ENCODE measurements at places on chromosomes 11 and 22. TPM values are rescaled to one million over a fixed set of nuclear protein-coding genes. Genes with fewer than 3 reads are reported as not detected.

GRCh38 chr11:75534259-75535069 lies 8.7 kb upstream of the GDPD5 start:
- H3K36me3 ChIP-seq: no peaks in the 10 kb centered on the region
- H3K27ac ChIP-seq: no peak overlapping the region
- no peaks in the 10 kb centered on the region for H3K27me3 ChIP-seq
- H3K4me3 ChIP-seq: no peak overlapping the region

GRCh38 chr11:84969103-84969502 lies 658.0 kb downstream of the DLG2 start:
- no peak overlapping the region for H3K27ac ChIP-seq
- H3K4me1 ChIP-seq: no peaks in the 10 kb centered on the region
- no peaks in the 10 kb centered on the region for H3K36me3 ChIP-seq
- H3K4me3 ChIP-seq: no peak overlapping the region
- DNase-seq: no peak
- no peaks in the 10 kb centered on the region for H3K27me3 ChIP-seq

DNA sequence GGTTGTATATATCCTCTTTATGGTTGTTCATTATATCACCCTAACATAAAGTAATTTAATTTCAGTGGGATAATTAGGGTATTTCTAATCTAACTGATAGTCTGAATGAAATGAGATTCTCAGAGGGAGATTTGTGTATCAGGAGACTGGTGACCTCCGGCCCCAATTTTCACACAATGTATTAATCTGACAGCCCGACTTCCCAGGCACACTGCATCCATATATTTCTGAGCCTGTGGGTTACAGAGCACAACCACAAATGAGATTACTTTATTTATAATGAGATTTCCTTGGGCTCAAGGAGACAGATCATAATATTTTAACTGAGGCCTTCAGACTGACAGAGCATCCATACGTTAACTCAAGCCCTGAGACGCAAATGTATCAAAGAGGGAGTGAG lies 125.9 kb downstream of the RCN1 start:
- H3K4me3 ChIP-seq: no peak overlapping the region
- DNase-seq: no peak
- H3K36me3 ChIP-seq: no peaks in the 10 kb centered on the region
- no peaks in the 10 kb centered on the region for H3K27me3 ChIP-seq
- H3K27ac ChIP-seq: no peak overlapping the region
- no peaks in the 10 kb centered on the region for H3K4me1 ChIP-seq

DNA sequence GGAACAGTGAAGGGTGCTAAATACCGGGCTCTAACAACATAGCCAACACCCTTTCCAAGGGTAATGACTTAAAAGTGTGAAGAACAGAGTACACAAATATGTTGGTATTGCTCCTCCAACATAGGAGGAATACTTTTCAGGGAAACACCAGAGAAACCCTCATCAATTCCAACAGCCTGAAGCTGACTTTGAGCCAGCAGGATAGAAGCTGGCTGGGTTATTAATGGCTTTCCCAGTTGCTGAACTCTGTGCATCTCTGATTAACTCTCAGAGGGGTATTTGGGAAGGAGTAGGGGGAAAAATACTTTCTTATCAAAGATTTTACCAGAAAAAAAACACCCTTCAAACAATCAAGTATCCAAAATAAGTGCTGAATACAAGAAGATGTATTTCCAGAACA lies 95.6 kb downstream of the AMBRA1 start:
- H3K27ac ChIP-seq: no peak overlapping the region
- no peak overlapping the region for H3K4me3 ChIP-seq
- H3K27me3 ChIP-seq: no peaks in the 10 kb centered on the region
- H3K4me1 ChIP-seq: no peaks in the 10 kb centered on the region
- no peaks in the 10 kb centered on the region for H3K36me3 ChIP-seq

GRCh38 chr11:10309163-10310093 lies 4.6 kb downstream of the ADM start:
- H3K27ac ChIP-seq: no peak overlapping the region
- H3K4me3 ChIP-seq: no peak overlapping the region
- H3K27me3 ChIP-seq: no peaks in the 10 kb centered on the region
- H3K4me1 ChIP-seq: peaks cover 6% of the 10 kb centered on the region

DNA sequence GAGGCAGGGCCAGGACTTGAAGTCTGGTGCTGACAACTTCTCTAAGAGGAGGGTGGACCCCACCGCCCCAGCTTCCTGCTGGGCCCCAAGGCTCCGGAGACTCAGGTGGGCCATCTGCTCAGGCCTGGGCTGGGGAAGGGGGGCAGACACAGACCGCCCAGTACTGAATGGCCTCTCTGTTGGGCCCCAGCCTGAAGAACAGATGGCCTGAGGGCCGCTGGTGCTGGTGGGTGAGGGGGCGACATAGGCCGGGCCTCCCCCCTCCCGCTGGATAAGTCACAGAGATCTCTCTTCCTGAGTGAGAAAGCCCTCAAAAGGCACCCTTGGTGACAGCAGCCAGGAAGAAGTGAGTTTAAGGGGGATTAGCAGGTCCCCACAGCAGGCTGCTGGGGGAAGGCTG lies 12.5 kb upstream of the TP53I11 start:
- H3K4me1 ChIP-seq: no peaks in the 10 kb centered on the region
- no peaks in the 10 kb centered on the region for H3K36me3 ChIP-seq
- H3K4me3 ChIP-seq: no peak overlapping the region
- DNase-seq: no peak
- no peaks in the 10 kb centered on the region for H3K27me3 ChIP-seq

DNA sequence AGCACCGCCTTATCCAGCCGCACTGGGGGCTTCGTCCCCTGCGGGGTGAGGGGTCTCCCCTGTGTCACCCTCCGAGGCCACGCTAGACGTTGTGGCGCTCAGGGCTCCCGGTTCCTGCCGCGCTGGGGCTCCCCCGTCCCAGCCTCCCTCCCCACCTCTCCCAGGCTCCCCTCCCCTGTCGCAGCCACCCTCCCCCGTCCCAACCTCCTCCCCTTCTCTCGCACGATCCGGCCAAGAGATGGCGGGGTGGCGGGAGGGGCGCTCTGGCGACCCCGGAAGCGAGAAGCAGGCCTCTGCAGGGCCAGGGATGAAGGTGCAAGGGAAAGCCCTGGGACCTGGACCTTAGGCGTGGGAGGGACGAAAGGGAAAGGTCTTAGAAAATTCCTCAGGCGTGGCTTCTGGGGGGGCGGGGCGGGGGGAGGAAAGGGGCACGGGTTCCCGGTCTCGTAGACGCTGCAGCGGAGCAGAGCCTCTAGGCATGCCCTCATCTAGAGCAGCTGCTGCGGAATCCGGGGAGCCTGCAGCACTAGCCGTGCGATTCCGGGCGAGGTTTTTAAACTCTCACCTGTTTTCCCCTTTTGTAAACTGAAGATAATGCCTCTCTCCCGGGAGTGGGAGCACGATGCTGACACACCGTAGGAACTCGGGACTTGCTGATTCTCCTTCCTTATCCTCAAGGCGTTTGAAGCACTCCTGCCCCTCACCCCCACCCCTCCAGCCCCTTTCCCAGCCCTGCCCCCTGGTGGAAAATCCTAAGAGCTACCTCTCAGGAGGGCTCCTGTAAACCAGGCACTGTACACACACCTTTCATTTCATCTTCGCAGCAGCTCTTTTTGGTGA lies 14.4 kb downstream of the KCNJ5 start:
- peak; percentile 49 for DNase-seq
- H3K4me3 ChIP-seq: peak overlapping the region; percentile 55
- peak overlapping the region; percentile 38 for H3K27ac ChIP-seq
- no peaks in the 10 kb centered on the region for H3K27me3 ChIP-seq
- peaks cover 6% of the 10 kb centered on the region for H3K4me1 ChIP-seq

- H3K4me3 ChIP-seq: no peak overlapping the region
- H3K36me3 ChIP-seq: no peaks in the 10 kb centered on the region
- peaks cover 10% of the 10 kb centered on the region for H3K4me1 ChIP-seq
- no peaks in the 10 kb centered on the region for H3K27me3 ChIP-seq
Measured at GRCh38 chr11:78299000-78299710, 110.4 kb downstream of the USP35 start.

GRCh38 chr11:93169950-93170561 lies 27.7 kb downstream of the SLC36A4 start:
- H3K36me3 ChIP-seq: no peaks in the 10 kb centered on the region
- no peaks in the 10 kb centered on the region for H3K4me1 ChIP-seq
- no peak overlapping the region for H3K27ac ChIP-seq
- no peak overlapping the region for H3K4me3 ChIP-seq

GRCh38 chr11:35496416-35496815 lies 29.0 kb downstream of the PAMR1 start:
- H3K4me3 ChIP-seq: no peak overlapping the region
- no peak overlapping the region for H3K27ac ChIP-seq
- DNase-seq: no peak
- no peaks in the 10 kb centered on the region for H3K27me3 ChIP-seq
- H3K36me3 ChIP-seq: no peaks in the 10 kb centered on the region

- no peak overlapping the region for H3K4me3 ChIP-seq
- no peak overlapping the region for H3K27ac ChIP-seq
- no peak for DNase-seq
Measured at GRCh38 chr11:132211479-132211878, 841.1 kb downstream of the NTM start.

DNA sequence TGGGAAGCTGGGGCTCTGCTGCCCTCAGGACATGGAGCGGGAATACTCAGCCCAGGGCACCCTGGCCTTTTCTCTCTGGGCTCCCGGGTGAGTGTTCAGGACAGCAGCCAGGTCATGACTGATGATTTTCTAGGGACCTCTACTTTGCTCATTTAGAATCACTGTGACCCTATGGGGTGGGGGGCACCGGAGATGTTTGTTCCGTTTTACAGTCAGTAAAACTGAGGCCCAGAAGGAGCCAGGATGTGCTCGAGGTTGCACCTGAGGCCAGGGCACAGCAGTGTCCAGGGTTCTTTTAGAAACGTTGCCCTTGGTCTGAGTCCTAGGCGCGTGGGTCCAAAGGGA lies 48.1 kb downstream of the SMIM38 start:
- no peaks in the 10 kb centered on the region for H3K27me3 ChIP-seq
- H3K4me1 ChIP-seq: no peaks in the 10 kb centered on the region
- H3K36me3 ChIP-seq: no peaks in the 10 kb centered on the region
- no peak overlapping the region for H3K4me3 ChIP-seq
- no peak for DNase-seq

- H3K36me3 ChIP-seq: no peaks in the 10 kb centered on the region
- DNase-seq: no peak
- H3K4me1 ChIP-seq: peaks cover 1% of the 10 kb centered on the region
- no peak overlapping the region for H3K27ac ChIP-seq
- H3K27me3 ChIP-seq: no peaks in the 10 kb centered on the region
Measured at GRCh38 chr11:19683141-19683805, 29.4 kb upstream of the NAV2 start.

DNA sequence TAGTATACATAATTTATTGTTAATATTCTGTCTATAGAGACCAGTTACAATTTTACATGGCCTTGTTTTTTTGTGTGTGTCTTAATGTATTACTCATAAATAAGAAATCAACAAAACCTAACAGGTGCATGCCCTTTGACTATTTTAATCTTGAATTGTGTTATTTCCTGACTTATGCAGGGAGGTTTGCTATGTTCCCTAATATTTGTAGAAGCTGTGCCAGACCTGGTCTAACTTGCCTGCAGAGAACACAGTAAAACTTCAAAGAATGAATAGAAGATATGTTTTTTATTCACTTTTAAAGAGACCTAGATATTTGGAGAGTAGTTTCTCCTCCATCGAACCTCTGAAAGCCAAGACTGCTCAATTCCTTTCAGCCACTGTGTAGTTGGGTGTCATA lies 234.7 kb downstream of the LUZP2 start:
- H3K27me3 ChIP-seq: no peaks in the 10 kb centered on the region
- no peak overlapping the region for H3K27ac ChIP-seq
- no peak for DNase-seq

- no peak overlapping the region for H3K27ac ChIP-seq
- H3K4me1 ChIP-seq: peaks cover 2% of the 10 kb centered on the region
- H3K36me3 ChIP-seq: no peaks in the 10 kb centered on the region
- no peak overlapping the region for H3K4me3 ChIP-seq
- peaks cover 4% of the 10 kb centered on the region for H3K27me3 ChIP-seq
- no peak for DNase-seq
Measured at GRCh38 chr22:50014655-50015401, 2.3 kb upstream of the IL17REL start.

DNA sequence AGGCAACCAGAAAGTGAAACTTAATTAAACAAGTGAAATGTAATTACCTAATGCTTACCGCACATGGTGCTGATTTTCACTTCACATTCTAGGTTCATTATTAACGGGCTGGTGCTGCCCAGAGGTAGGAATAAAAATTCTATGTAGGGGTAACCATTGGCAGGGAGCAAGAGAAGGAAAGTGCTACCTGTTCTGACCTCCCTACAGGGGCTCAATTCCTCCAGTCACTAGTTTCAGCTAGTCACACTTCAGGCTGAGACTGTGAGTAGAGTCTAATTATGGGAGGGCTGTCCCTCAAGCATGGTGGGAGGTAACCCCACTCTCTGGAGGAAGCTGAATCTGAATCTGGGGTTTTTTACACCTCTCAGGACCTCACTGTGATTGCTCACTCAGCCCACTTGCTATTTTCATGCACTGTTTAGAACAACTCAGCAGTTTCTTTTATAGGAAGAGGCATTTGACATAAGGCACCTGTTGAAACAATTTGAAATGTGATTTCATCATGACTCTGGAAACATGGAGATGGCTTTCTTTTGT lies 75.4 kb downstream of the MAML2 start:
- H3K4me1 ChIP-seq: peaks cover 5% of the 10 kb centered on the region
- no peak overlapping the region for H3K4me3 ChIP-seq
- H3K27ac ChIP-seq: no peak overlapping the region
- H3K27me3 ChIP-seq: no peaks in the 10 kb centered on the region
- no peaks in the 10 kb centered on the region for H3K36me3 ChIP-seq
- no peak for DNase-seq

DNA sequence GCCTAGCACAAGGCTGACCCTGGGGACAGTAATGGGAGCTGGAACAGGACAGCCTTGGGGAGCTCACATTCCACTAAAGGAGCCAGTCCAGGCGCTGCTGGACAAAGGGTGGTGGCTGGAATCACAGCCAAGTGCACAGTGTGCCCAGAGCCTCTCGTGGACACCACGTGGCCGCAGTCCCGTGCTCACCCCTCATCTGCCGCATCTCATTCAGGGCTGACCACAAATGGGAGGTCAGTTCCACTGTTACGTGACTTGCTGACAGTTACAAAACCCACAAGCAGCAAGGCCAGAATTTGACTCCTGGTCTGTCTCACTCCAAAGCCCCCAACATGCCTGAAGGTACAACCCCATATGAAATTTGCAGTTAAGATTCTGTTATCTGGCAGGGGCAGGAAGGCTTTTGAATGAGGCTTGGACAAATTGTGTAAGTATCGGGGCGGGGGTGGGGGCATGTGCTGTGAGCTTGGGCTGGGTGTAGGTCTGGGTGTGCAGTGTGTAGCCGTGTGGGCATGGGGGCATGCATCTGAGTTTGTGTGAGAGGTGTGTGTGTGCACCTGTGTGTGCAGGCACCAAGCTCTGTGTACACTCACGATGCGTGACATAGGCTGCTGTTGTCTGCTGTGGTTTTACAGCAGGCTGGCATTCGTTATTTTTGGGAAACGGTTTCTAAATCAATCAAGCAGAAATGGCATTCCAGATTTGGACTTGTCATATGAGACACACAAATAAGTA lies 301.7 kb downstream of the BRD1 start:
- H3K27ac ChIP-seq: no peak overlapping the region
- no peak for DNase-seq
- no peaks in the 10 kb centered on the region for H3K36me3 ChIP-seq
- no peak overlapping the region for H3K4me3 ChIP-seq
- no peaks in the 10 kb centered on the region for H3K27me3 ChIP-seq

MMP8 gene
- 0.02 TPM for polyA plus RNA-seq

CCDC87 gene
- polyA plus RNA-seq: 0.13 TPM

BAIAP2L2 gene
- 1.7 TPM for polyA plus RNA-seq

CNGA4 gene
- 0.38 TPM for polyA plus RNA-seq

TUB gene
- polyA plus RNA-seq: 7.2 TPM

NAV2 gene
- 3.5 TPM for polyA plus RNA-seq

PLAAT3 gene
- polyA plus RNA-seq: 41.1 TPM

NCF4 gene
- 5.0 TPM for polyA plus RNA-seq

SSRP1 gene
- polyA plus RNA-seq: 134 TPM

ME3 gene
- polyA plus RNA-seq: 27.2 TPM

Measured in ovary (tissue), 10 donors.